Adrenal gland (tissue), 19 donors: ENCODE measurements at places on chromosomes 7 and 10. TPM values are rescaled to one million over a fixed set of nuclear protein-coding genes. Genes with fewer than 3 reads are reported as not detected.

Gene AKR1C8
- polyA plus RNA-seq = not detected

Gene PTN
- polyA plus RNA-seq = 3.6 TPM

Gene RAMP3
- 13.1 TPM for polyA plus RNA-seq

Gene FAM241B
- polyA plus RNA-seq = 3.4 TPM

Gene SPDYE16
- polyA plus RNA-seq = 0.16 TPM

Gene SYT15B
- polyA plus RNA-seq = 0.24 TPM

Gene IFIT1B
- 0.07 TPM for polyA plus RNA-seq

Gene EBLN1
- not detected for polyA plus RNA-seq

DNA sequence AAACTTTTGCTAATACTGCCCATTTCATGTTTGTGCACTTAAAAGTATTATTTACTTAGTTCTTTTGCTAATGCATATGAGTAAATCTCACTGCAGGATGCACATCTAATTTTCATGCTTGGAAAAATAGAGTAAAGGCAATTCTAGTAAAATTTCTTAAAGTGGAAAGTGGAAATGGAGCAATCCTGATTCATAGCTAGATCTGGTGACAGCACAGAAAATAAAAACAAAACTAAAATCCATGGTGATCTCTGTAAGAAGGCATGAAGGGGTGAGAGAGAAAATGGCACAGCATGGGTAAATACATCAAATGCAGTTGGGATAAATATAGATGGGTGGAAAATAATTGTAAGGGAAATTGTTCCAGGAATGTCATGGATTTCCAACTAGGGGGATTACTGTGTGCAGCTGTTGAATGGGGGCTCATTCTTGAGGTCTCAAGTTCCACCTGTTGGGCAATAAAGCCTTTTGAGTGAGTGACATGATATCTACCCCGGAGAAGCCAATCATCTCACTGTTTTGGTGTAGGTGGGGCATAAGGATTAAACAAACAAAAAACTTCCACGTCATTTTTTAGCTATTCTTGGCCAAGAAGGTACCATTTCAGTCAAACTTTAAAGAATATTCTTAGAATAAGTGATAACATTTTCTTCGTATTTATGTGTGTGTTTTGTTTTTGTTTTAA lies 1.7 kb upstream of the MCU start:
- no peak for DNase-seq

DNA sequence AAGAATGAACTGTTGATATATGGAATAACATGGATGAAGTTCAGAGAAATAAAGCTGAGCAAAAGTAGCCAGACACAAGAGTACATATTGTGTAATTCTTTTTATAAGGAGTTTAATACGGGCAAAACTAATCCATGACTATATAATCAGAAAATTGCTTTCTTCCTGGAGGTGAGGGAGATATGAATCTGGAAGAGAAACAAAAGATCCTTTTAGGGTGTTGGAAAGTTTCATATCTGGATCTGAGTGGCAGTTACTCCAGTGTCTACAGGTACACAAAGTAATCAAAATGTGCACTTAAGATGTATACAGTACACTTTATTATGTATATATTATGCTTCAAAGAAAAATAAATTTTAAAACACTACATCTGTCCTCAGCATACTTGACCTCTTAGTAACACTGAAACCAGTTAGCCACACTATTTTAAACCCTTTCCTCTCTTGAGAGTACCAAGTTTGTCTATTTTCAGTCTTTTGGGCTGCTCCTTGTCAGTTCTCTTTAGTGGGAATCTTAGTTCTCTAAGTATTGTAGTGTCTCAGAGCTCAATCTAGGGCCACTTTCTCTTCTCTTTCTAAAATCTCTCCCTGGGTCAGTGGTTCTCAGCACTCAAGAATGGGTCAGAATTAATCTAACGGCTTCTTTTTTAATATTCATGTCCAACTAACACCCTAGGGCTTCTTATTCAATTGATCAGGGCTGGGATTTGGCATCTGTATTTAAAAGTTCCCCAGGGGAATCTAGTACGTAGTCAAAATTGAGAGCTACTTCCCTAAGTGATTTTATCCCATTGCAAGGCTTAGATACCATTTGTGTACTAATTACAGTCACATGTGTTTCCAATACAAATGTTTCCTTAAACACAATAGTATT lies 4.3 kb upstream of the LIPF start:
- no peak for DNase-seq

- DNase-seq = no peak
Observed at GRCh38 chr10:117094856-117095255, 43.2 kb downstream of the VAX1 start.

DNA sequence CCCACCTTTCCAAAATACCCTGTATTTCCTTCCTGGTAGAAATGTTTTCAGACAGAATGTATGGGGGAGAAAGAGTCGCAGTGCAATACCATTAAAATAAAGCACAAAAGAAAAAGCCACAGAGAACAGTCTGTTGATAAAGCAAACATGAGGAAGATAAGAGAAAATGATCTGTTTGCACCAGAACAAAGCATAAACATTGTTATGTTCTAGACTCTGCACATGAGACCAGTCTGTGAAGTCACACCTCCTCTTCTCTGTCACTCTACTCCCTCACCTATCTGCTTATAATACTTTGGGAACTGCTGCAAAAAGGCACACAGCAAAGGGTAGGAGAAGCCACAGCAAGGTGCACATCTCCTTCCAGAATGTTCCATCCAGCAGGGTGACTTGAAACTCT lies 67.2 kb upstream of the LRGUK start:
- no peak for DNase-seq

- DNase-seq = no peak
Observed at GRCh38 chr7:28005075-28005846, 175.3 kb downstream of the JAZF1 start.

- DNase-seq = peak; percentile 87
Observed at GRCh38 chr10:24463611-24464426, 254.9 kb downstream of the KIAA1217 start.

DNA sequence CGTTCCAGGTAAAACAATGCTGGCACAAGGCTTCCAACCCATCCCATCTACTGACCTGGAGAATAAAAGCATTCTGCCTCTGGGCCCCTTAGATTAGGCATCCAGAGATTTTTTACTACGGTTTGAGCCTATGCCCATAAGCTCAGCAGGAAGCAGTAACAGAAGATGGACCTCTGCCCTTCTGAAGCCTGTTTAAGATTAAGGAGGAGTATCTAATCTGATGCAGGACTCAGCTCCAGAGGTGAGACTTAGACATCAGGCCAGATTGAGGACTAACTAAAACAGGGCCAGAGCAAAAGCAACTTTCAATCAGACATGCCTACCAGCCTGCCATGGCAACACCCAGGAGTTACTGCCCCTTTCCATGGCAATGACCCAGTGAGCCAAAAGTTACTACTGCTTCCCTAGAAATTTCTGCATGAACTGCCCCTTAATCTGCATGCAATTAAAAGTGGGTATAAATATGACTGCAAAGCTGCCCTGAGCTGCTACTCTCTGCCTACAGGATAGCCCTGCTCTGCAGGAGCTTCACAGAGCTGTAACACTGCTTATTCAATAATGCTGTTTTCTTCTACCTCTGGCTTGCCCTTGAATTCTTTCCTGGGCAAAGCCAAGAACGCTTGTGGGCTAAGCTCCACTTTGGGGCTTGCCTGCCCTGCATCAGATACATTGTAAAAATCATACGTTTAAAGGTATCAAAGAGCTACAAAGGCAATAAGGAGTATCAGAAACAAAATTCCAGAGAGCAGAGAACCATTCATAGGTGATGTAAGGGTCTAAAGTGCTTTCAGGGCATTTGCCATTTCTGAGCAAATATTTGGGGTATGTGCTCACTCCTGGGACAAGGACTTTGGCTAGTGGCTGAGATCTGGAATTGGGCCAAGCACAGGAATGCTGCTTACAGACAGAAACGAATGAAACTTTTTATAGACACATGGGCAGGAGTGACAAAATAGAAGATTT lies 25.0 kb upstream of the CNNM1 start:
- DNase-seq = no peak

DNA sequence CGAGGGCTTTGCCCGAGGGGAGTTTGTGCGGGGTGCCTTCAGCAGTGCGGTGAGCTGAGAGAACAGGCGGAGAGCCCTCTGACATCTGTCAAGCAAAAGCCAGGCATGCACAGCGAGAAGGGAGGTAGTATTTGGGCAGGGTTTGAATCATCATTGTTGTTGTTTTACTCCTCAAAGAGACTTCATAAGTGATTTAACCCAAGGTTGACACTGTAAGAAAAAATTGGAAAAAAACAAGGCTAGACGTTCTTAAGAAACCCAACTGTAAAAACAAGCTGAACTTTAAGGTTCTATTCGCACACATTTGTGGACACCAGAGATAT lies 1.3 kb downstream of the ADAM22 start:
- DNase-seq = no peak

- no peak for DNase-seq
Observed at GRCh38 chr7:106183952-106184351, 71.8 kb upstream of the SYPL1 start.

DNA sequence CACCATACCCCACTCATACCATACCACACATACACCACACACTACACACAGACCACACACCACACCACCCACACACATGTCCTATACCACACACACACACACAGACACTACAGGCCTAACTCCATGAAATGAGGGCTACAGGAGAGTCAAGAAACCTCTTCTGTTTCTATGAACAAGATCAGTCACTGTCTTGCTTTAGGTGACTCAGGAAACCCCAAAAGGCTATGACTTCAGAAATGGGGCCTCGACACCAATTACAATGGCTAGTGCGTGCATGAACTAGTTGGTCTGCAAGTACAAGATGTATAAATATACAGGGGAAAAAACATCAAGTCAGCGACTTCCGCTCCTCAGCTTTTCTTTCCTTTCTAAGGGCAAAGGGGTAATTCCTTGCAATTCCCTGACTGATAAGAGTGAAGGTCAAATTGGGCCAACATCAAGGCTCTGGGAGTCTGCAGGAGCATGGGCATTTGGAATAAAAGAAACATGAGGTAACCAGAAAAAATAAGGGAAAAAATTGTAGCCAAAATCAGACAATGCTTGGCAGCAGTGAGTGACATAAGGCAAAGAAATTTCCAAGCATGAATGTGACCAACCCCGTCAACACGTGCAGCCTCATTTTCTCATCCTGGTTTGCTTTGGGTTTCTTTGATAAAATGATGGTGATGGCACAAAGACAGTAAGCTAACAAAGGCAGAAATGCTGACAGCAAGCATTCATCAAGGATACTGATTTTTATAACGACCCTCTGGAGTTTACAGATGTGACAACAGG lies 1.5 kb downstream of the PKD1L1 start:
- no peak for DNase-seq

DNA sequence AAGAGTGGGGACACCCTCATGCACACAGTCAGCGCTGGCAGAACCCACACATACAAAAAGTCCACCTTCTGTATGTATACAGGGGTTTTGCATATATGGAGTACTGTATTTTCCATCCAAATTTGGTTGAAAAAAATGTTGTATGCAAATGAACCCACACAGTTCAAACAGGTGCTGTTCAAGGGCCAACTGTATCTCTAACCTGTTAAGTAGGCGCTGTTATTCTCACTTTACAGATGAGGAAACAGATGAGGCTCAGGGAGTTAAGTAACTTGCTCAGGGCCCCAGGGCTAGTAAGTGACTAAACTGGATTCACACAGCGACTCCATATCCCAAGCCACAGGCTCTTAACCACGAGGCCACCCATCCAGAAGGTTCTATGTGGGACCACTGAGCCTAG lies 69.9 kb downstream of the C10orf105 start:
- DNase-seq = no peak

- DNase-seq = peak; percentile 23
Observed at GRCh38 chr10:52420656-52421055, 106.6 kb downstream of the DKK1 start.

DNA sequence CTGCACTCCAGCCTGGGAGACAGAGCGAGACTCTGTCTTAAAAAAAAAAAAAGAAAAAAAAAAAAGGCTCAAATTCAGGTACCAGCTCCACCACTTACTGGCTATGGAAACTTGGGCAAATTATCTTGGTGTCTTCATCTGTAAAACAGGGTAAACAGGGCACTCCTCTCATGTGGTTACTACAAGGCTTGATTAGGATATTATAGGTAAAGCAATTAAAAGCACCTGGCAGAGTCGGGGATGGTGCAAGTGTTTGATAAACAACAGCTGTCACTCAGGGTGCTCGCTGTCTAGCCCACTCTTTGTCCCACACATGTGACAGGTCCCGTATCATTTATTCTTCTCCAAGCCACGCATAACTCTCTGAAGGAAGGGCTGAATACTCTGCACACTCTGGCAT lies 96.9 kb downstream of the SORBS1 start:
- no peak for DNase-seq

DNA sequence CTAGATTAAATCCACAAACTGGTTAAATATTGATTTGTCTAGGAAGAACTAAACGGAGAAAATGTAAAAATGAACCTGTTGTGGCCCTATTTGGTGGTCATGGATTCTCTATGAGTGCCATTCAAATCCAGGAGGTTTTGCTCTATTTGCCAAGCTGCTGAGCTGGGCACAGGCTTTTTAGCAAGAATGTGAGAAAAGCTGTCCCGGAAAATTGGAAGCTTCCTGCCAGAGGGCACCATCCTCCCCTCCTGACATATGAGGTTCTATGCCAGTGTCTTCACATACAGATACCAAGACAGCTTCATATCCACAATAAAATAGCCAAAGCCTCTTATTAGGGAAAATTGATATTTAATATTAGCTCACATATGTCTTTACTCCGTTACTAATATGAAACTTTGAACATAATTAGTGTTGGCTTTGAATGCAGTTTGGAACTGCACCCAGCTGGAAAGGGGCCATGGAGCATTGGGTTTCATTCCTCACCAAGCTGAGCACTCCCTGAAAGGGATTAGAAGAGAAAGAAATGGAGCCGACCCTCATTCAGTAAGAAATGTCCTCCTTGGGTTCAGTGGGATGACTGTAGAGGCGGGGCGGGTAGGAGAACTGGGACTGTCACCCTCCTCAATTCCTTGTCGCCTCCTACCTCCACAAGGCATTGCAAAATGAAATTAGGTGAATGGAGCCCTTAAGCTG lies 47.8 kb downstream of the NRCAM start:
- no peak for DNase-seq

GRCh38 chr10:59847326-59847725 lies 59.0 kb downstream of the CCDC6 start:
- DNase-seq = no peak

DNA sequence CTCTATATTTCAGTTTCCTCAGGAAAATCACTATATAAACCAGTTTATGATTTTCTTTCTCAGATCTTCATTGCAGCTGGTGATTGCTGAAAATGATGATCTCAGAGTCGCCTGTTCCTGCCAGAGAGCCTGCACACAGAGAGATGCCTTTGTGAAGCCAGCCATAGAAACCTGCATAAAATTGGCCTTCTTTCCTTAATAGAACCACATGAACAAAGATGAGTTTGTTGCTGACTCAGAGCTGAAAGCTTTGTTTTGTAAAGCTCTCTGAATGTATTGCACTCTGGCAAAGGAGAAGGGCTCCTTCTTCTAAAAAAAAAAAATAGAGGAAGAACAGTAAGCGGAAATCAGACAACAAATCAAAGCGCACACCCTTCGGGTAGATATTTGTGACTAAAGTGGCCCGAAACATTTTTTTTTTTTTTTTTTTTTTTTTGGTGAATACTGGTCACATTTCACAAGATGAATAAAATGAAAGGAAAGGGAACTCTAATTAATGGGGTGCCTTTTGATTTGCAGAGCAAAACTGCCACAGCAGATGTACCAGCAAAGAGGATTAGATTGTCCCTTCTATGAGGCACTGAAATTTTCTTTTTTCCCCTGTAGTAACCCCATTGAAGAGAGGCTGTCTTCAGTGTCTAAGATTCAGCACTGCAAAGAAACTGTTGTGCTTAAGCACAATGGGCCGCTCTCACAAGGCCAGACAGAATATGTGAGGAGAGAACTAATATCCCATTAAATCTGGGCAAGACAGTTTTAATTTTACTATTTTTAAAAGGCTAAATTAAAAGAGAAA lies 75.1 kb upstream of the PTPRZ1 start:
- DNase-seq = no peak
